CD4-positive, alpha-beta T cell treated with Interleukin-1 beta for 1 hour (primary cell): ENCODE measurements at places on chromosomes 3 and 15.
A peak's percentile ranks its signal among the peaks of the same experiment; 100 is the strongest.

GRCh38 chr3:136209921-136210320 lies 13.8 kb upstream of the MSL2 start:
- DNase-seq, result no peak

GRCh38 chr3:195838714-195839113 lies 27.0 kb upstream of the MUC4 start:
- no peak for DNase-seq

- DNase-seq, result no peak
These were observed at the start of gene RBP2 for GRCh38 chr3:139476348-139476747. TSS of gene RBP2 (minus strand) at chr3:139476516. CDS start at chr3:139476459, 57 bp downstream.

DNA sequence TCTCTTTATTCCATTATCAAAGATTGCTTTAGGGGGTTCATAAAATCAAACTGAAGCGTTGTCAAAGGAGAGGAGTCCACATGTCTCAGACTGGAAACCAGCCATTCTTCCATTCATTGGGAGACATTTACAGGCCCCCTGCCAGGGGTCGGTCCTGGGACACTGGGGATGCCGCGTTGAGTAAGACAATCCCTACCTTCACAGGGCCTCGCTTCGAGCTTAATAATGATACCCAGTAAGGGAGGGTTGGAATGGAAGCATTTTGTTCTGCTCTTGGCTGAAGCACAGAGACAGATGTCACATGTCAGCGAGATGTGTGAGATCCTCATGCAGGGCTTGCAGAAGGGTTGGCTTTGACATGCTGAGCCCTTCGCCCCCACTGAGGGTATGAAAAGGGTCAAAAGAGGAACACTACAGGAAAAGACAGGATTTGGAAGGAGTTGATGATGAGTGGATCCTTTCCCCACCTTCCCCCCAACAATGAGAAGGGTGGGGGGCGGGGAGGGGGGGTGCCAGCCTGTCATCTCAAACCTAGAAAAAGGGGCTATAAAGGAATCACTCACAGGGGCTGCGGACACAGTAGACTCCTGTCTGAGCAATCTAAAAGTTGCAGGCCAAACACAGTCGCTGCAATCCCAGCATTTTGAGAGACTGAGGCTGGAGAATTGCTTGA lies 25.6 kb upstream of the ARL8B start:
- DNase-seq, result no peak

- DNase-seq, result no peak
These were observed 259.8 kb downstream of the FAM43A start for GRCh38 chr3:194945508-194945907.

DNA sequence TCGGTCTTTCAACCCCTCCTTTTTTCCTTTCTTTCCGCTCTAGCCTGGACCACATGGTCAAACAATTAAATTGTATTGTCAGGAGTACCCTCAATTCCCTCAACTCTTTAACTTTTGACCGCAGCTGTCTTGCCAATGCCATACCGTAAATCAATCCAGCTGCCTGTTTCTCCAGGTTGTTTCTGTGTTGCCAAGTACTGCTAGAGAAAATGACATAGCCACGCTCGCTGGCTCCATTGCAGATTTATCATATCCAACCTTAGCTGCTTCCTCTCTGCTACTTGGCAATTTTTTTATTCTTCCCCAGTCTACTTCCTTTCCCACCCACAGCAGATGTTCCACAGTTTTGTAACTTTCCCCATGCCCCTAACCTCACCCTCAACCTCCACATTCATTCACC lies 60.0 kb downstream of the ZNF385D start:
- no peak for DNase-seq

DNA sequence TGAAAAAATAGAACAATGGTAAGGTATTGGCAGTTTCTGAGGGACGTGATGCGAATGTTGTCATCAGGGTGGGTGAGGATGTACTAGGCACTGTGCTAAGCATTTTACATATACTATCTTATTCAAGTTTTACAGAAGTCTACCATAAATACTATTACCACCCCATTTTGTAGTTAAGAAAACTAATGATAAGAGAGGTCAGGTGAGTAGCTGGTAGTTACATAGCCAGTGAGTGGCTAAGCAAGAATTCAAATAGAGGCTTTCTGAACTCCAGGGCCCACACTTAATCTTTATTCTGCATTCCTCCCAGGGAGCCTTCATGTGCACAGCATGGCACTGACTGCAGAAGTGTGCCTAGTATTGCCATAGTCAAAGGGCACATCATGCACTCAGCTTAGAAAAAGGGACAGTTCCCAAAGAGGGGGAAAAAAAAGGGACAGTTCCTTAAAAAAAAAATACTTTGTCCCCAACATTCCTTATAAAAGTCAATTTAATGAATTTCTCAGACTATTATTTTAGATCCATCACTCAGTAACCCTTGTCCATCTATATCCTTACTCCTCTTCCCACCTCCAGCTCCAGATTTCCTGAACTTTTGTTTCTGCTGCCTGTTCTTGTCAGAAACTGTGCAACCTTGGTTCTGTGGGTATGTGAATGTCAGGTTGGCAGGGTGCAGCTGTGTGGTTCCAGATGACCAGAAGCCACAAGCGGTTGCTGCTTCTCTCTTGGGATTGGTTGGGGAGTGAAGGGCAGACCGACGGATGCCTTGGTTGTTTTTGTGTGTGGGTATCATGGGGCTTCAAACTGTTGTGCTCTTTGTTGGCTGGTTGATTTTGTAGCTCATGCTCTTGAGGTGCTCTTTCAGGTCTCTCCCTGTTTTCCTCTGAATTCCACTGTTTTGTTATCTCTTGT lies 8.3 kb downstream of the MAPKBP1 start:
- no peak for DNase-seq

DNA sequence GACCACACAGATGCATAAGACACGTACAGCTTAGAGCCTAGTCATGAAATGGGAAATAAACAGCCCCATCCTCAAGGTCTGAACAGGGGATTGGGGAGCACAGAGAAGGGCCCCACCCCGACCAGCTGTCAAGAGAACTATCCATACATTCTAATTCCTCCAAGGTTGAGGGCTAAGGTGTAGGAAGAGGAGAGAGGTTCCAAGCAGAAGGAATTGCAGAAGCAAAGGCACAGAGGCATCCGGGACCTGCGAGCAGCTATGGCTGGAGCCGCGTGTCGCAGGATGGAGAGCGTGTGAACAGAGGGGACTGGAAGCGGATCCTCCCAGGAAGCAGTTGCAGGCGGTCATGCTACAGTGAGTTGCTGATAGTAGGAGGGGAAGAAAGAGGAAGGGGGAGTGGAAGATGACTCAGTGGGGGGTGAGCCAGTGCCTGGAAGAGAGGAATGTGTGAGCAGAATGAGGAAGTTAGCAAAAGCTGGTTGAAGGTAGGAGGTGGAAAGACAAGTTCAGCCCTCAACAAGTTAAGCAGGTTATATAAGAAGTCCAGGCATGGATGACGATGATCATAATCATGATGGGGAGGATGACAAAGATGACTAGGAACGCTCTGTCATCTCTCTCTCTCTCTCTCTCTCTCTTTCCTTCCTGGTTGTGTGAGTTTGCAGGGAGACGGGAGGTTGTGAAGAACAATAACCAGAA lies 89.7 kb downstream of the LIPC start:
- peak; percentile 75 for DNase-seq

DNA sequence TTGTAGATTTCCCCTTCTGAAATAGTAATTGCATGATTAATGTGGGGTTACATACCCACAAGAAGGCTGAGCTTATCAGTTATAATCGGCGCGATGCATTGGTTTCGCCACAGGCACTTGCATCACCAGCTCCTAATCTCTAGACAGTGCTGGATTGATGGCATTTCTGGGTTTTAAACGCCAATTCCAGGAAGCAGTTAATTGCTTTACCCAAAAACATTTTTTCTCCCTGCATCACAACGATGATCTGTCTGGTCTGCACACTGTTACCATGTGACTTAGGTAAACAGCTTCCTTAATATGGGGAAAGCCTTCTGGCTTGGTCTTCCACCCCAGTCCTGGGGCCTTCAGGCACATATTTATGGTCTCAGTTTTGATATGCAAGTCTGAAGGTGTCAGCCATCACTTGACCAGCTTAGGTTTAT lies 70.0 kb upstream of the HEG1 start:
- no peak for DNase-seq
